Omental fat pad (tissue), 4 donors: ENCODE measurements at places on chromosomes 7 and 10.

DNA sequence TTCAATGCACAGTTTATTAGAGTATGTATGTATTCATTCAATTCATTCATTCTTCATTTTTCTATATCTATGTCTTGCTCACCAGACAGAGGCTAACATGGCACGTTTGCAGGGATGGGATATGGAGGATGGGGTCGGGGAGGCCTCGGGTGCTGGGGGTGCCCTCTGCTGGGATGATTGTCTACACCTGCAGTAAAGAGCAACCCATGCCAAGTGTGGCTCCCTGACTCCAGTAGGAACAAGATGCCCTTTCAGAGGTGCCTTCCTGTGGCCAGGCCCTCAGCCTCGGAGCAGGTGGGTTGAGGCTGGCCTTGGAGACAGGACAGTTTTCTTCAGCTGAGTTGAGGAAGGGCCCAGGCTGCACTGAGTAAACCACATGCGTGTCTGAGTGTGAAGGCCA, 157.2 kb downstream of the SH2D4B start:
- DNase-seq = no peak

- DNase-seq = no peak
These were observed 62.7 kb downstream of the SUGCT start for GRCh38 chr7:40197527-40197926.

DNA sequence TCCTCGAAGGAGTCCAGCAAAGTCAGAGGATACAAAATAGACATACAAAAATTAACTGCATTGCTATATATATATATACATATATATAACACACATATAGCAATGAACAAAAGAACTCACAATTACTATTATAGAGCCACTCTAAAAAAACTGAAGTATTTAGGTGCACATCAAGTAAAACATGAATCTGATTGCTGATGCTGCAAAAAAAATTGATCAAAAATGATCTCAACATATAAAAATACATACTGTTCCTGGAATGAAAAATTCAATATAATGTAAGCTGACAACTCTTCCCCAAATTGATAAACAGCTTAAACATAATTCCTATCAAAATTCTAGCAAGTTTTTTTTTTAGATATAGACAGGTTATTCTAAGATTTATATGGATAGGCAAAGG, 126.8 kb downstream of the ALOX5 start:
- DNase-seq = no peak

GRCh38 chr10:71660313-71660712, 59.3 kb downstream of the C10orf105 start:
- no peak for DNase-seq

DNA sequence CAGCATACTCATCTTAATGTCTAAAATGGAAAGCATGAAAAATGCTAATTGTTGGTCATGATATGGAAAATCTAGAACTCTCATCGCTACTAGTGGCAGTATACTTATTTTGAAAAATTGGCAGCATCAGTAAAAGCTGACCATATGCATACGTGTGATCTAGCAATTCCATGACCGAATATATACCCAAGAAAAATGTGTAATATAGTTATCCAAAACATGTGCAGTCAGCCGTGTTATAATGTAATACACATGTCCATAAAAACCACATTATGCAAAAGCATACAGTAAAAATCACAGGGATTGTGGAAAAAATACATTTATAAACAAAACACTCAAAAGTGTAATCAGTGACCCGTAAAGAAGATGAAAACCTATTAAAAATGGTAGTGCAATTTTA, 439.0 kb downstream of the SH2D4B start:
- DNase-seq = no peak

- DNase-seq = no peak
These were observed 506.7 kb downstream of the POM121L12 start for GRCh38 chr7:53542157-53542556.

DNA sequence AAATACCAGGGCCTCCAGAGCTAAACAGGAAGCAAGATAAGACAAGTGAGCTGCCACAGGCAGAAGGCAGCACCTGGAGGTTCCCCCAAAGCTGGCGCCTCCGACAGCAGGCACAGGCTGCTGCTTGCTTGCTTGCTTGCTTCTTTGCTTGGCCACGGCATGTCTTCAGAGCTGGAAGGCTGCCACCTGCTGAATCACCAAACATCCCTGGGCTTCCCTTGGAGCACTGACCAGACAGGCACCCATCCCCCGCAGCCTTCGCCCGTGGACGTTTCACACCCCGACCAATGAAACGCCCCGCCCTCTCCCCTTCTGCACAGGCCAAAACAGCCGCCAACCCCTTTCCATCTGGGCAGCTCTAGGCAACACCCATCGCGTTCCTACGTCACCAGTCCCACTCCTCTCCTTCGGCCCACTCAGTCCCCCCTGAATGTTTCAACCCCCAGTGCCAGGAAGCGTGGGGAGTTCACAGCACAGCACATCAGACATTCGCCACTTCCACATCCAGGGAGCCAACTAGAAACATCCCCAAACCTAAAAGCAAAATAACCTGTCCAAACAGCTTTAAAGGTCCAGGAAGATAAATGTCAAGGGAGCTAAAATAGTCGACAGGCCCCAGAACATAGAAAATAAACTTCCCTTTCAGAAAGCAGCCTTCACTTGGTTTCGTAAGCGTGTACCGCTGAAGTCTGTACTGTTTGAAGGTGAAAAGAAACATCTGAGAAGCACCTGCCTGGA, 1.6 kb downstream of the SGMS1 start:
- peak; percentile 99 for DNase-seq

DNA sequence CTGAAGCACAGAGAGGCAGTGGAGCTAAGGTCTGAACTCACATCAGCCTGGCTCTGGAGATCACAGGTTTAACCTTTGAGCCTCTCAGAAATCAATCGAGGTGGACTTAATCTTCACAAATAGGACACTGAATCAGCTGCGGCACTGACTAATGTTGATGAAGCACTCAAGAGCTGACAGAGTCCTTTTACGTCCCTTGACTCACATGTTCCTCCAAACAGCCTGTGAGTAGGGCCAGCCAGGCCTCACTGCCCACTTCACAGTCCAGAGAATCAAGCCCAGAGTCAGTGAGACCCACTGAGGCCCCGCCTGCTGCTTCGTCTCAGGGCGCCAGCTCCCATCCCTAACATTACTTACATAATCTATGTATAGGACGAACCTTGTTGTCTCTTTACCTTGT, 63.1 kb downstream of the TNS3 start:
- DNase-seq = no peak

GRCh38 chr7:40101201-40101600, 33.2 kb downstream of the MPLKIP start:
- no peak for DNase-seq
